ENCODE measurements at places on chromosomes 1 and 21.
A peak's percentile ranks its signal among the peaks of the same experiment; 100 is the strongest.

- no peak for DNase-seq
Observed at GRCh38 chr1:175922254-175922881, 179.0 kb upstream of the TNR start.

- DNase-seq = no peak
Observed at GRCh38 chr1:20320704-20321103, 30.0 kb downstream of the VWA5B1 start.

DNA sequence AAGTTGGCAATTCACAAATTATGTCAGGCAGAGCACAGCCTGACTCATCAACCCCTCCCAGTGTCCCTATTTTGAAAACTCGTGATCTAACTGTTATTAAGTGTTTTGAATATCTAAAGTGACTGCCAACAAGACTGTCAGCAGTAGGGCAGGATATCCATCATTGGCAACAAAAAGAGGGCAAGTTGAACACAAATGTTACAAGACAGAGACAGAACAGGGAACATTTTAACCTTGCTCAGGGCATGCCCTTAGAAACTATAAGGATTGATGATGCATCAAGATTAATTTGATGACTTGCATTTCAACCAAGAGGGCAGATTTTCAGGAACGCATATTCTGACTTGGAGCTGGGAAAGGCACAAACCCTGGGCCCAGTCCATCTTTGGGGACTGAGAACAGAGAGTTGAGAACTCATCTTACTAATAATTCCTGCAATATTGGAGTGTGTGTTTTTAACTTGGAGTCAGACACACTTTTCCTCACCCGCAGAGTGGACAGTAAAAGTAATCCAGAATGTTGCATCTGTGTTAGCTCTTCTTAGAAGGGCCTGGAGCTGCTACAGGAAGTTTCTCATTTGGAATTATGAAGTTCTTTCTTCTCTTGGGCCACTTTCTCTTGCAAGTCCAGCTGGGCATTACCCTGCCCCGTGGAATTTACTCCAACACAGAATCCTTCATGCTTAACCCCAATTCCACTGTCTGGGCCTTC, 317.2 kb downstream of the LTN1 start:
- DNase-seq = no peak

GRCh38 chr1:9473032-9473807, 66.0 kb upstream of the SLC25A33 start:
- no peak for DNase-seq

DNA sequence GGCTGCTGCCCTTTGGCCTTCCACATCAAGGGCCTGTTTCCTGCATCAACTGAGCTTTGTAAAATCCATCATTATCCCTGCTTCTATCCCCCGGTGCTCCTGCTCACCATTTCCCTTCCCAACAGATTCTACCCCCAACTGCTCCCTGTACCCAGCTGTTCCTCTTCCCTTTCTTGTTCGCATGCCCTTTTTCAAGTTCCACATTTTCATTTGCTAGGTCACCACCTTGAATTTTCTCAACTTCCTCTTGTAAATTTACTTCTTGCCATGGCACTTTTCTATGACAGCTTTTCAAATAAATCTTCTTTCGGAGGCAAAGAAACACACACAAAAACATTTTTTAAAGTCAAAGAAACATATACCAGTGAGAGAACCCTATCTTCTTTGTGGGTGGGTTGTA, 330.5 kb upstream of the ADGRL2 start:
- no peak for DNase-seq

DNA sequence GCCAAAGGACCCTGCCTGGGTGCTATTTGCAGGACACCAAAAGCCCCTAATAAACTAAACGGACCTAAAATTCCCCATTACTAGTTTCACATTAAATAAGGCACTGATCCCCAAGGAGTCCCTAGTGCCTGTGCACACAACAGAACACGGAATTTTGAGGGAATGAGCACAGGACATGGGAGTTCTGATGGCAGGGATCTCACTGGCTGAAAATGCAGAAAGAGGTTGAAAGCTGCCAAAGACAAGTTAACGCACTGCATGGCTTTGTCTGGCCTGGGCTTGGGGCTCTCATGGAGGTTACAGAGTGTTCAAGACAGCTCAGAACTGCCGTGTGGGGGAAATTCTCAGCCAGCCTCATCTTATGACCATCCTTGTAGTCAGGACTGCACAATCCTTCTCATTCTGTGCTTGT, 15.6 kb upstream of the ATP1B1 start:
- DNase-seq = no peak

DNA sequence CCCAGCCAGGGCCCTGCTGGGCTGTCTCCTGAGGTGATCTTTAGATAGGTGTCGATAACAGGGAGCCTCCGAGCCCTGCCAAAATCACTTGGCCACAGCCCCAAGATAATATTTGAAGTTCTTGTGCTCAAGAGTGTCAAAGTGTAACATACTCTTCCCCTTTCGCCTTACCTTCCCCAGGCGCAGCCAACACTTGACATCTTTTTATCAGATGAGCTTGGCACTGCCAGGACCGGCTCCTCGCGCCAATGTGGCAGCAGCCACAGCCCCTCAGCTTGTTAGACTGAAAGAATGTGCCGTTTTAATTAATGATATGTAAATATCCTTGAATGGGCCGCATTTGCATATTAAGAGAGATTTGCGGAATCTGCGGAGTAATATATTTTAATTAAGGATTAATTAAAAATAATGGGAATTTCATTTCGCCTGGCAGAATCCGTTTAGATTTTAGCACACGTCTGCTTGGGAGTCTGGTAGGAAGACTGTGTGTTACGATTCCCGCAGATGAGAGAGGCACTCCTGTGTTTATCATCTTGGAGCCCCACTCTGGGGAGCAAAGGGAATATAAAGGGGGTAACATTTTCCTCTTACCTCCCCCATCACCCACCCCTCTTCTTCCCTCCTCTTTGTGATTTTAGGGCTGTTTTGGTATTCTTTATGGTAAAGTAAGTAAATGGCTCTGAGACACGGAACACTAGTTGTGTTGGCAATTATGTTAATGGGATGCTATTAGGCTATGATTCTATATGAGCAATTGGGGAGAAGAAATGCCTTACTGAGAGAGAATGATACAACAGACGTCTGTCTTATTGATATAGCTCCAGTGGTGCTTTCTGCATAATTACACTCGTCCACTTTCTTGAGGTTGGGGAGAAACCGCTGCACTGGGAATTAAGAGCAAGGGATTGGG, 109.8 kb downstream of the PBX1 start:
- DNase-seq = no peak

GRCh38 chr1:205377355-205377754, 20.6 kb upstream of the KLHDC8A start:
- no peak for DNase-seq

DNA sequence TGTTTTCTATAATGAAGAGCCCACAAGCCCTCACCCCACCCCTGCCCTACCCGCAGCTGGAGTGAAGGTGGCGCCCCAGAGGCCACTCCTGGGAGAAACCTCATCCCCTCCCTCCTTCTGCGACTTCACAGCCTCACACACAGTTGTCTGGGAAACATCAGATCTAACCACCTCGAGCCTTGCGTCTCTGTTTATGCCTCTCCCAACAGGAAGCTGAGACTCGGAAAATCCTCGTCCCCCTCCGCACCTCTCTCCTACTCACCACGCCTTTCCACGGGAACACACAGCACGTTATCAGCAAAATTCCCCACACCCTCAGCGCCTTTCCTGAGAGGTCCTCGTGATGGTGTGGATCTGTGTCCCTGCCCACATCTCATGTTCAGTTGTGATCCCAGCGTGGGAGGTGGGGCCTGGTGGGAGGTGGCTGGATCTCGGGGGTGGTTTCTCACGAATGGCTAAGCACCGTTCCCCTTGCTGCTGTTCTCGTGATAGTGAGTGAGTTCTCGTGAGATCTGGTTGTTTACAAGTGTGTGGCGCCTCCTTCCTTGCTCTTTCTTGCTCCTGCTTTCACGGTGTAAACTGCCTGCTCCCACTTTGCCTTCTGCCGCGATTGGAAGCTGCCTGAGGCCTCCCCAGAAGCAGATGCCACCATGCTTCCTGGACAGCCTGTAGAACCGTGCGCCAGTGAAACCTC, 190.6 kb downstream of the KIF26B start:
- no peak for DNase-seq

GRCh38 chr1:27033043-27033746, 20.5 kb upstream of the TENT5B start:
- no peak for DNase-seq

DNA sequence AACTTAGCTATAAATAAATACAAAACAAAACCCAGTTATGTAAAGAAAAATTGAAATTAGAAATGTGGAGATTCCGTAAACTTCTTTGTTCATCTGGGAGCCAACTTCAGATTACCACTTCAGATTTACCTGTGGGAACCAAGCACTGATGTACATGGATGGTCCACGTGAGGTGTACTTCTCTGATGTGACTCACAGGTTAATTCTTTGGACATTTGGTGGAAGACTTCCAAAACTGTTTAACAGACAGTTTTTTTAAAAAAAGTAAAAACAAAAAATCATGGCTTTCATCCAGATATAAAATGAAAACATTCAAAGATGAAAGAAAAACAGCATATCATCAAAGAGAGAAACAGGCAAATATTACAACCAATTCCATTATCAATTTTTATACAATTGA, 92.0 kb downstream of the MAST2 start:
- no peak for DNase-seq

DNA sequence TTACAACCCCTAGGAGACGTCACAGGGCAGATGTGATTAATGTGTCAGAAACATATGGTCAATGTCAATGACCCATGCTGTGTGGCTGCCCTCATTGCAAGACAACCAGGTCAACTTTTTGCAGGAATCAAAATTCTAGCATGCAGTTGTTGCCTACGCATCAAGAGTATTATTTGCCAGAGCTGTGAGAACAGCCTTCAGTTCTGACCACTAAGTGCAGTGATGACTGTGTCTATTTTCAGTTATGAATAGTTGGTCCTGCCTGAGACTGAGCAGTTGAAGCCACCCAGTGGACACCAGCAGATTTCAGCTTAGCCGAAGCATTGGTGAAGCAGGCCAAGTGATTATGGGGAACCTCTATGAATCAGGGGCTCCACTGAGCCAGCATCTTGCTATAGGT, 47.3 kb downstream of the LYPLAL1 start:
- no peak for DNase-seq

DNA sequence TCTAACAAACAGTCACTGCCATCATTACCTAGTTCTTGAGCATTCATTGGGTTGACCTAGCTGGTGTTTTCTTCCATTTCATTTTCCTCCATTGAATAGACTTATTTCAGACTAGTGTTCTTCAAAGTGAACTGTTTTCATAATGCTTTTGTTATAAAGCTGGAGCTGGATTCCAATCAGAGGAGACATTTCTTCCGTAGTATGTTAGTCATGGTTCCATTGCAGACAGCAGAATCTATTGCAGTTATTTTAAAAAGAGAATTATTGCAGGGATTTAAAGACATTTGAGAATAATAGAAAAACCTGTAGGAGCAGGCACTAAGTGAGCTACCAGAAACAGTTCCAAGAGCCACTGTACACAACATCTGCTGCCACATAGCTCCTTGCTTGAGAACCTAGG, 50.0 kb downstream of the HHAT start:
- no peak for DNase-seq

- DNase-seq = no peak
Observed at GRCh38 chr21:33546086-33546485, 3.2 kb downstream of the SON start.

DNA sequence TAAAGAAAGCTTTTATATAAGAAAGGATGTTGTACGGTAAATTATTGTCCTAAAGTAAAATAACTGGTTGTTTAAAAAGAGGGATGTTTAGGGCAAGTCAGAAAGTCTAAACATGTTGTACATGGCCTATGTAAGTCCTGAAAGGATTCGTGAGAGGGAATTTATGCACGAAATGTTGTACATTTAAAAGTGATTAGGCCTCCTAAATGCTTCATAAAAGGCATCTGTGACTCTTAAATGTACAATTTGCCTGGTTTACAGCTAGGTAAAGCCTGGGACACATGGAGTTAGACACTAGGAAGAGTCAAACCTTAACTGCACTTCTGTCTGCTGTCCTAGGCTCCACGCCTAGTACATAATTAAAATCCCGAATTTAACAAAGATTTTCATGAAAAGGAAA, 9.7 kb downstream of the KRTAP13-3 start:
- no peak for DNase-seq

DNA sequence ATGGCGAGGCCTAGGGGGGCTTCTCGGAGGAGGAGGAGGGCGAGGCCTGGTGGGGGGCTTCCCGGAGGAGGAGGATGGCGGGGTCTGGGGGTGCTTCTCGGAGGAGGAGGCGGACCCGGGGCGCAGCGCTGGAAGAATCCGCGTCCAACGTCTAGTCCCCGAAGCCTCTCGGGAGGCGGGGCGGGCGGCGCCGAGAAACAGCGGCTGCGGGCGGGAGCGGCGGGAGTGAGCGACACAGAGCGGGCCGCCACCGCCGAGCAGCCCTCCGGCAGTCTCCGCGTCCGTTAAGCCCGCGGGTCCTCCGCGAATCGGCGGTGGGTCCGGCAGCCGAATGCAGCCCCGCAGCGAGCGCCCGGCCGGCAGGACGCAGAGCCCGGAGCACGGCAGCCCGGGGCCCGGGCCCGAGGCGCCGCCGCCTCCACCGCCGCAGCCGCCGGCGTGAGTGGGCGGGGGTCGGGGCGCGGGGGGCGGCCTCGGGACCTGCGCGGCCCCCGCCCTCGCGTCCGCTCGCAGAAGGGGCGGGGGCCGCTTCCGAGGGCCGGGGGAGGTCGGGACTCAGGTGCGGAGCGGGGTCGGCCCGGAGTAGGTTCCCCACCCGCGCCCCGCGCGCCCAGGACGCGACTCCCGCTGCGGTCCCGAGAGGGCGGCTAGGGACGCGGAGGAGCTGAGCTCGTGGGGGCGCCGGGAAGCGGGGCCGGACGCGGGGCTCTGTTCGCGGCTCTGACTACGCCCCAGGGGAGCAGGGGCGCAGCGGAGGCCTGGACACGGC, at the start of gene KLHL17:
KLHL17 (plus strand) TSS at position 222 of the 769 bp plus-strand sequence; CDS start at position 332, 110 bp downstream.
- DNase-seq = peak; percentile 75

GRCh38 chr1:37915476-37916093, 31.3 kb downstream of the INPP5B start:
- no peak for DNase-seq

DNA sequence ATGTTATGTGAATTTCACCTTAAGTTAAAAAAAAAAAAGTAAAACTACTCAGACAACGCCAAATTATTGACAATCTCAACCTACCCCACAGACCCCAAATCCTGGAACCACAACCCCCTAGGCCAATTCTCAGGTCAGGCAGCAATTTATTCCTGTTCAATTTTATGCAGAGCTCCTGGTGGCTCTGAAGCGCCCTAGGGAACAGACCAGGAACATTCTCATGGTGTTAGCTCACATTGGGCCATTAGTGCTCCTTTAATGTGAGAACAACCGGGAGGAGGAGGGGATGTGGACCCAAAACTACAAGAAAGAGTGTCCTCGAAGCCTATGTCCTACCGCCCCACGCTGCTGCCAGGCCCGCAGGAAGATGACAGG, 403 bp upstream of the PSEN2 start:
- no peak for DNase-seq

DNA sequence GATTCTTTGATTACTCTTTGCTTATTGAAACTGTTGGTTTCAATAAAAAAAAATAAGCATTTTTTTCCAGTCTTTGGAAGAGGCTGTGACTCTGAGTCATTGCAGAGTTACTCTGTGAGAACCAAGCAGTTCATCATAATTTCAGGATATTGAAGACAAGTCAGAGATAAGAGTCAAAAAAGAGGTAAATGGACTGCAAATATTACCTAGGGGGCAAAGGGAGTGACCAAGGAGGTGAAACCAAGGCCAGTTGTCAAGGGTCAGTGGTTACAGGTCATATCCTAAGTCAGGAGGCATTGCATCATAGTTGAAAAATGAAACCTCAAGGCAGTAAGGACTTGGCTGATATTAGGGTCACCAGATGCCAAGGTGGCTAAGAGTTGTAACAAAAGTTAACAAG, 597.1 kb upstream of the USP24 start:
- no peak for DNase-seq

- DNase-seq = no peak
Observed at GRCh38 chr1:57591842-57592241, 168.0 kb upstream of the DAB1 start.

GRCh38 chr1:103948526-103948925, 198.8 kb downstream of the AMY1C start:
- DNase-seq = no peak
